A549 treated with RU486 at 1 μM for 4 hours (cell line): ENCODE measurements at places on chromosomes 1 and 21. TPM values are rescaled to one million over a fixed set of nuclear protein-coding genes. Genes with fewer than 3 reads are reported as not detected.

Gene HSD3B2
- total RNA-seq: not detected in 5 replicates

Gene CLCNKB
- total RNA-seq: 0.07 to 0.08 TPM in 2 of 5 replicates, not detected in the others

Gene ERVH48-1
- total RNA-seq: not detected in 5 replicates

Gene OR2T34
- total RNA-seq: not detected in 5 replicates

Gene MTF2
- total RNA-seq: 10.4 to 17.1 TPM (median 12.3 TPM) in 5 replicates

Gene PODN
- total RNA-seq: not detected in 5 replicates
